ENCODE measurements at places on chromosomes 13 and 19.

- no peak for DNase-seq
Measured at GRCh38 chr13:80528733-80529132, 187.8 kb upstream of the SPRY2 start.

DNA sequence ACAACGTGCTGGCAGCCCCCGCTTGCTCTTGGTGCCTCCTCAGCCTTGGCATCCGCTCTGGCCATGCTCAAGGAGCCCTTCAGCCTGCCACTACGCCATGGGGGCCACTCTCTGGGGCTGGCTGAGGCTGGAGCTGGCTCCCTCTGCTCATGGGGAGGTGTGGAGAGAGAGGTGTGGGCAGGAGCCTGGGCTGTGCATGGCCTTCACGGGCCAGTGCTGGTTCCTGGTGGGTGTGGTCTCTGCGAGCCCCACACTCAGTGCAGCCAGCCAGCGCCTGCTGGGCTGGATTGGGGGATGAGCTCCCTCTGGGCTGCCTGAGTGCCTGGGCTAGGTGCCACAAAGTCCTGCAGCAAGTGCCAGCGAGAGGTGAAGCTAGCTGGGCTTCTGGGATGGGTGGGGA lies 1289.1 kb downstream of the OLFM4 start:
- no peak for DNase-seq

DNA sequence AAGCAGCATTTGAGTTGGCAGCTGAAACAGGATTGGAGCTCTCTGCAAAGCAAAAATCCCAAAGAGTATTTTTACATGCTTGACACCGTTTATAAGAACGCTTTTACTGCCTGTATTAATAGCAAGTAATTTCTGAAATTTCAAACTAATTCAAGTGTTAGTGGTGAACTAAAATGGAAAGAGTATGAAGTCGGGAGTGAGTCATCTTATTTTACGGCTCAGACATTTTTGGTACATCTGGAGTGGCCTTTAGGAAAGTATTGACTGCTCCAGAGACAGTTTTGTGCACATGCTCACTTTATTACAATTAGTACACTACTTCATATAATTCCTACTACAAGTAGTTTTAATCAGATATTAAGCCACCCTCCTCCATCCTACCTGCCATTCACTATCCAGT lies 167.4 kb downstream of the SLITRK6 start:
- DNase-seq = no peak

DNA sequence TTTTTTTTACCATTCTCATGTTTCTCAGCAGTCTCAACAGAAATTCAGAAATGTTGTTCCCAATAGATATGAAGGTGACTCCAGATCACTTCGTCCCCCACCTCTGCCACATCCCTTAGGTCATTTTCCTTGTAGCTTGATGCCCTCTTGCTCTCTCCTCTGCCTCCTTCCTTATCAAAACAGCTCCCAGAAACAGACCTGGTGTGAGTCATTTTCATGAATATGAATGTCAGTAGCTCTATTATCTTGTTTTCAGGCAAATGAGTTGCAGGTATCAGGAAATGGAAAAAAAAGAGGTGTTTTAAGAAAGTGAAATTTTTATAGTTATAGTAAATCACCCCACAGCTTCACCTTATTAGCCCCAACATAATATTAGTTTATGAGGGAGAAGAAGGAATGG lies 539.3 kb downstream of the SUCLA2 start:
- DNase-seq = no peak

DNA sequence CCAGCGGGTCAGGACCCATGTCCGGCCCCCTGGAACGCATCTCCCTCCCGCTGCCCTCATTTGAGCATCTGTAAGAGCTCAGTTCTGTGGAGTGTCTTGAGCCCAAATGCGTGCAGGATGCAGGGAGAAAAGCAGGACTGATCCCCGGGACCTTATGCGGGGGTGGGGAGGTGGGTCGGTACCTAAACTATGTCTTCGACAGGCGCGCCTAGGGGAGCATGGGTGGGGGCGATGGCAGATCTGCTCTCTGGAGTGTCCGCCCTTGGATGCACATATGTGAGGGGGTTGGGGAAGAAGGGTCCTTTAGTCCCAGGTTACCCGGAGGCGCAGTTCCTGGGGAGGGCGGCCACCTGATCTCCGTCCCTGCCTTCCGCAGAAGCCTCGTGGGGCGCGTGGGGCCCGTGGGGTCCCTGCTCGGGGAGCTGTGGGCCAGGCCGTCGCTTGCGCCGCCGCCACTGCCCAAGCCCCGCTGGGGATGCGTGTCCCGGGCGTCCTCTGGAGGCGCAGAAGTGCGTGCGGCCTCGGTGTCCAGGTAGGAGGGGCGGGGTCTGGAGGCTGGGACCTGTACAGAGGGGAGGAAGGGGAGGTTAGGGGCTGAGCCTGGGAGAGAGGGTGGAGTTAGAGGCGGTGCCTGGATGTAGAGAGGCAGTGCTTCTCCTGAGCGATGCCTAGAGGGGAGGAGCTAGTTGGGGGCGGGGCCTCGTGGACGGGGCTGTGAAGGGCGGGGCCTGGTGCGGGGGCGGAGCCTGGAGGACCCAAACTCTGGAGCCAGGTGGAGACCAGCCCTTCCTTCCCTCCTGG lies 2.9 kb downstream of the CILP2 start:
- peak; percentile 35 for DNase-seq

DNA sequence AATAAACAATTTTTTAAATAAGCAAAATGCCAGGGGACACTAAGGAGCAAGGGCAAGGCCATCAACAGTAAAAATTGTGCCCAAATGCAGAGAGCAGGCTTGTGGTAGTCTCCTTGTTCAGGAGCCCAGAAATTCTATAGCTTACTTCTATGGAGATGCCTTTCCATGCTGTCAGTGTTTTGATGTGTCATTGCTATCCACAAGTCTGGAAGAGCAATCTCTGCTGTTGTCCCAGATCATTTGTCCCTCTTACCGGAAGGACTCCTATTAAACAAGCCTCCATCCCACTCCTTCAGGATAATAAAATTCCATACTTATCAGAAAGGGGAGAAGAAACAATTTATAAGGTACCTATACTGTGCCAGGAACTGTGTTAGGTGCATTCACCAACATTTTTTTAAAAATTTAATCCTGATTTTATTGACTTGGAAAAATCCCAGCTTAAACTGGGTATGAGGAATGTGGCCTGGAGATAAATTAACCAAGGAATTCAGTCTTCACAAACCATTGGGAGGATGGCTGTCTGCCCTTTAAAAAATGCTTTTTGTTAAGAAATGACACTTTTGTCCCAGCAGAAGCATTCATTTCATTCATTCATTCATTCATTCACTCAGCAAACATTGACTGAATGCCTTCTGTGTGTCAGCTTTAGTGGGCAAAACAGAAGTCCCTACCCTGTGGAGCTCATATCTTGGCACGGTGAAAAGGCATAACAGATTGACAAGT lies 26.8 kb upstream of the CYSLTR2 start:
- no peak for DNase-seq

GRCh38 chr13:64723724-64724123 lies 2506.4 kb downstream of the PCDH9 start:
- no peak for DNase-seq

DNA sequence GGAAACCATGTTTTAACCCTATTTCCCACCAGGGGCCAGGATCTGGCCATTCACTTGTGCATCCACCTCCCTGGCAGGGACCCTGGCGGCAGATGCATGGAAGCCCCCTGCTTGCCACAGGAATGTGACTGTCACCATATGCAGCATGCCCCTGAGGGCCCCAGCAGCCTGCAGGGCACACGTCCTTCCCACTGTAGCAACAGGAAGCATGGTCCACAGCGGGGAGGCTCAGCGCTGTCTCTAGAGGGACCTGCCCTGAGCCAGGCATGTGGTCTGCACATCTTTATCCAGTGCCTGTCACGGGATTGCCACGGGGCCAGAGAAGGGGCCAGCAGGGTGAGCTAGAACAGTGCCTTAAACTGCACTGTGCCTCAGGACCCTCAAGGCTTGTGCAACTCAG lies 34.9 kb upstream of the MCF2L start:
- no peak for DNase-seq

DNA sequence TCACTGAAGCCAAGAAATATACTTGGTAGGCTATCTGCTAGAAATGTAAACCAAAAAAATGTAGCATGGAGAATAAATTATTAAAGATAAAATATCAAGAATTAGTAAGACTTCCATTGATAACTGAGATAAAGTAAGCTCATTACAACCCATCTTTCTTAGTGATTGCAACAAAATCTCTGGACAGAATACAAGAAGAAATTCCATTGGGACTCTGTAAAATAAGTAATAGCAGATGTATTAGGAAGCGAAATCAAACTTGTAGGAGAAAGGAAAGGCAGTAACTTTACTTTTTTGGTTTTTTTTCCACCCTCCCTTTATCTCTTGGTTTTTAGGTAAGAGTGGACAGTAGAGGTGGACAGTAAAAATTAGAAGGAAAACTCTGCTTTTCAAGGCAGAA lies 605.7 kb downstream of the DACH1 start:
- DNase-seq = no peak

GRCh38 chr19:51145916-51146493 lies 3.9 kb downstream of the SIGLEC7 start:
- DNase-seq = no peak

DNA sequence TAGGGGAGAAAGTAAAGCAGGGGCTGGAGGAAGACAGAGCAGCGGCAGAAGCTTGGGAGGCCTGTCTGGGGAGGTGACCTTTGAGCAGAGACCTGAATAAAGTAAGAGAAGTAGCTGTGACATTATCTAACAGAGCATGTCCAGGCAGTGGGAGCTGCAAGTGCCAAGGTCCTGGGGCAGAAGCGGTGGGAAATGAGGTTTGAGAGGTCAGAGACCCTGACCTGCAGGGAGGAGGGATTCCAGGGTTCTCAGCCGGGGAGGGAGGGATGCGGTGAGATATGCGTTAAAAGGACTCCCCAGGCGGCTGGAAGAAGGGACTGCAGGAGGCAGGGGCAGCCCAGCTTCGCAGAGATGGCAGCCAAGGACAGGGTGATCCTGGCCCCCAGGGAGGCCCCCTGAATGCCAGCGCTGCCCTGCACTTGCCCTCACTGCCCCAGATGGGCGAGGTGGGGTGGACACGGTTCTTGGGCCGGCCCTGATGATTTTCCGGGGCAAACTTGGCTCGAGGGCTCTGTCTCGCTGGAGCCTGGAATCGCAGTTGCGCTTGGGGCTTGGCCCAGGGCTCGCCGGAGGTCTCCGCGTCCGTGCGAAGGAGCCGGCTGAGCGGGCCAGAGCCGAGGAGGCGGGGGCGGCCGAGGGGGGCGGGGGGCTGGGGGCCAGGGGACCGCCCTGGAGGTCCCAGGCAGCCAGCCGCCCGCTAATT lies 3.2 kb downstream of the CRLF1 start:
- no peak for DNase-seq

- DNase-seq = no peak
Measured at GRCh38 chr19:30017172-30017571, 75.1 kb downstream of the URI1 start.

DNA sequence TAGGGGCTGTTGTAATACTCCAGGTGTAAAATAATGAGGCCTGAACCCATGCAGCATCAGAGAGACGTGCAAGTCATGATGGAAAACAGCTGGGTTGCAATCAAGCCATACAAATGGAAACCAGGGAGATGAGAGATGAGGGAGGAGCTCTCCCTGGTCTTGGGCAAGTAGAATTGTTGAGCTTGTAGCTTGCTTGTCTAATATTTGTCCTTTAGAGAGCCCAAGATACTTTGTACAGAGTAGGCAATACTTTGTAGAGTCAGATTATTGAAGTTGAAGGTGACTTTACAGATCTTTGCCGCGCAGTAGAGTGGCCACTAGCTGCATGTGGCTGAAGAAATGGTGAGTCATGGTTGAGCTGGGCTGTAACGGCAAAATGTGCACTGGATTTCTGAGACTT lies 8.3 kb downstream of the ATP8A2 start:
- no peak for DNase-seq

GRCh38 chr13:91533354-91533753 lies 134.9 kb downstream of the GPC5 start:
- DNase-seq = no peak

DNA sequence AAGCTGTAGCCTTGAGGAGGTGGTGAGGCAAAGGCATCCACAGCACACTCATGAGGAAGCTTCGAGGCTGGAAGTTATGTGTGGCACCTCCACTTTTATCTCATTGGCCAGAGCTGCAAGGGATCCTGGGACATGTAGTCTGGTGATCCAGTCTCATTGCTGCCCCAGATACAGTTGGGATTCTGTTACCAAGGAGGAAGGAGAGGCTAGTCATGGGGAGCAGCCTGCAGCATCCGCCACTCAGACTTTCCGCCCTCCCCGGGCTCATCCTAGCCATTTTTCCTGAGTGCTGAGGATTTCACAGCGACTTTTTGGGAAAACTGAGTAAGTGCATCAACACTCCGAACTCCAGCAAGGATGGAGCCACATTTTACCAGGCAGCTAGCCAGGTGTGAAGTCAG lies 74.4 kb downstream of the DPF1 start:
- DNase-seq = no peak

- DNase-seq = no peak
Measured at GRCh38 chr19:17348700-17349099, 11.3 kb downstream of the GTPBP3 start.

DNA sequence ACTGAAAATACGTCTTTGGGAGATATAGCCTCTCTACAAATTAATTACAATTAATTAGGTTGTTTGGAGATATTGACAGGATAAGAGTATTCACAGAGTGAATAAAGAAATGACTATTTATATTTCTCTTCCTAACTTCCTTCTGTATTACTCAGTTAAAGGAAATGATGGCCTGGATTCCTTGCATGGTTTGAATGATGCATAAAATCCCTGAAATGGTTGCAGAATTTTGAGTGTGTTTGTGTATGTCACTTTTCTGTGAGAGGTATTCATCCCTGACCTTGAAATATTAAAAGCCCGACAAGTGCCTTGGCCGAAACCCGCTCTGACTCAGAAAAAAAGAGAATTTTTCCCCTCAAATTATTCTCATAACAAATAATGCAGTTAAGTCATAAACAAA lies 90.0 kb downstream of the PDS5B start:
- no peak for DNase-seq

GRCh38 chr13:111304041-111304544 lies 16.3 kb upstream of the TEX29 start:
- DNase-seq = no peak

DNA sequence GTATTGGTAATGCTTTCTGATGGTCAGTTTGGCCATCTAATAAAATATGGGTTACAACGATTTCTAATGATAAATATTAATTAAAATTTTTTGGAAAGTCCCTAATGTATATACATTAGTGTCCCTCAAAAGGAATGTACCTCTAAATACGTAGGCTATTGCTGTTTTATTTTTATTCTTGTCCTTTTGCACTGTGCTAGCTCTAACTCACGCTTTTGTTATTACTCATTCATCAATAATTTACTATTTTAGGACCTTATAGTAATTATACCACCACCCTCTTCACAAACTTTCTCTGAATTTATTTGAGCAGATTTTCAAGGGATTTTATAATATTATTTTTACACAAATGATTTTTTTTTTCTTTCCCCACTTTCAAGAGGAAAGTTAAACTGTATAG lies 795.9 kb upstream of the PCDH9 start:
- no peak for DNase-seq

DNA sequence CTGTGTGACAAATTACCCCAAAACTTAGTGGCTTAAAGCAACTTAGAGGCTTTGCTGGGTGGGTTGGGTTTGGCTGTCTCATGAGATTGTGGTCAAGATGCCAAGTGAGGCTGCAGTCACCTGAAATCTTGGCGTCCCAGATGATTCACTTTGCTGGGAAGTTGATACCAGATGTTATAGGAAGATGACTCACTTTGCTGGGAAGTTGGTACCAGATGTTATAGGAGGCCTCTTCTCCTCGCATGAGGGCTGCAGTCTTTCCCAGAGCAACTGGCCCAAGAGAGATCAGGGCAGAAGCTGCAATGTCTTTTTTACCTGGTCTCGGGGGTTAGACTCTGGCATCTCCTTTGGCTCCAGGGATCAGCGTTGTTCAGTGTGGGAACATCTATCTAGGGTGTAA lies 16.8 kb downstream of the TEX29 start:
- no peak for DNase-seq
